ENCODE measurements at places on chromosomes 16 and 17.

GRCh38 chr17:80499961-80500665 is 23.7 kb upstream of the NPTX1 start:
- DNase-seq: no peak

- no peak for DNase-seq
Observed at GRCh38 chr16:67021321-67021720, 7.6 kb upstream of the CBFB start.

DNA sequence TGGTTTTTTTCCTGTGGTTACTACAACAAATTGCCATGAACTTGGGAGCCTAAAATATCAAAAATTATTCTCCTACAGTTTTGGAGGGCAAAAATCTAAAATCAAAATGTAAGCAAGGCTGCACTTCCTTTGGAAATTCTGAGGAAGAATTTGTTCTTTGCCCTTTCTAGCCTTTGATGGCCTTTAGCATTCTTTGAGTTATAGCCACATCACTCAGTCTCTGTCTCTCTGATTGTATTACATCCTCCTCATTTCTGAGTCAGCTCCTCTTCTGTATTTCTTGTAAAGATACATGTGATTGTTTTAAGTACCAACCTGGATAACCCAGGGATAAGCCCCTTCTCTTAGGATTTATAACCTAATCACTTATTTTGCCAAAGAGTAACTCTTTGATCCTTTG is 282.0 kb downstream of the BCAS3 start:
- no peak for DNase-seq

GRCh38 chr17:80855948-80856862 is 135.4 kb upstream of the CHMP6 start:
- peak; percentile 97 for DNase-seq

DNA sequence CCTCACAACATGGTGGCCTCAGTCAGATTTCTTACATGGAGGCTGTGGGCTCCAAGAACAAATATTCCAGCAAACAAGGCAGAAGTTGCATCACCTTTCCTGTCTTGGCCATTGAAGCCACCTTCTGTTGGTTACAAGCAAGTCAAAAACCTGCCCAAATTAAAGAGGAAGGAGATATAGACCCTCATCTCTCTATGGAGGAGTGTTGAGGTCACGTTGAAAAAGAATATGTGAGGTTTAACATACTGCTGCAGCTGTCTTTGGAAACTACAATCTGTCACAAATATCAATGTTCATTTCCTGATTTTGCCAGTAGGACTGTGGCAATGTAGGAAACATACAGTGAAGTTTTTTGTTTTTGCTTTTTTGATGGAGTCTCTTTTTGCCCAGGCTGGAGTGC is 211.4 kb downstream of the COPRS start:
- no peak for DNase-seq

DNA sequence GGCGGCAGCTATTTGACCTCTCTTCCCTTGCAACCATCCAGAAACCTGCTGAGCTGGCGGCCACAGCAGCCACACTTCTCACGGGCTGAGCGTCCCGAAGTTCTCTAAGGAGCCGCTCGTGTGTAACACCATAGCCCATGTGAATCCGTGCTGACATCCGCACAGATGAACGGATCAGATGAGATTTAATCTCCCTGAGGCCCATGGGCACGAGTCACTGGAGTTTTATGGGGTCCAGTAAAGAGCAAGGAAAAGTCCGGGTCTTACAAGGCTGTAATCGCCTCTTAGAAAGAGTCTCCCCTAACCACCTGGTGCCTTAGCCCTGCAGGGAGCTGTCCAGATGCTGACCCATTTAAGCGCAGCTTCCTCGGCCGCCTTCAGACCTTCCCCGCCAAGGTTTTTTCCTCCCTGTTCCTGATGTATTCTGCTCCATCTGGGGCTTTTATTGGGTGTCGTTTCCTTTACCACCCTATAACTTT is 5.5 kb upstream of the CACNG5 start:
- DNase-seq: peak; percentile 56

DNA sequence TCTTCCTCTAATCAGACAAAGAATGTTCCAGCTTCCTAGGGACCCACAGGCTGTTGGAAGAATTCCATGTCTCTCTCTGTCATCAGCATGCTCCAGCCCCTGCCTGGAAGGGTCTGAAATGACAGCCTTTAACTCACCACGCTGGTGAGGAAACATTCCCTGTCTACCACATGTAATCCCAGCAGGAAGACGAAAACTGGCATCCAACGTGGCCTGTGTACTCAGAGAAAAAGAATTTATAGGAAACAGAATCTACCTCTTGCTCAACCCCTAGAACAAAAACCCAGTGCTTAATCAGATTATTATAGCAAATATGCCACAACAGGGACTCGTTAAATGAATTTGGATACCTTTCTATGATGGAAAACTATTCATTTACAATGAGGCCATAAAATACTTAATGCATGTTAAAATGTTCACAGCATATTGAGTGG is 147.3 kb upstream of the FOXF1 start:
- no peak for DNase-seq

- DNase-seq: no peak
Observed at GRCh38 chr17:12348476-12348875, 317.2 kb upstream of the MYOCD start.

DNA sequence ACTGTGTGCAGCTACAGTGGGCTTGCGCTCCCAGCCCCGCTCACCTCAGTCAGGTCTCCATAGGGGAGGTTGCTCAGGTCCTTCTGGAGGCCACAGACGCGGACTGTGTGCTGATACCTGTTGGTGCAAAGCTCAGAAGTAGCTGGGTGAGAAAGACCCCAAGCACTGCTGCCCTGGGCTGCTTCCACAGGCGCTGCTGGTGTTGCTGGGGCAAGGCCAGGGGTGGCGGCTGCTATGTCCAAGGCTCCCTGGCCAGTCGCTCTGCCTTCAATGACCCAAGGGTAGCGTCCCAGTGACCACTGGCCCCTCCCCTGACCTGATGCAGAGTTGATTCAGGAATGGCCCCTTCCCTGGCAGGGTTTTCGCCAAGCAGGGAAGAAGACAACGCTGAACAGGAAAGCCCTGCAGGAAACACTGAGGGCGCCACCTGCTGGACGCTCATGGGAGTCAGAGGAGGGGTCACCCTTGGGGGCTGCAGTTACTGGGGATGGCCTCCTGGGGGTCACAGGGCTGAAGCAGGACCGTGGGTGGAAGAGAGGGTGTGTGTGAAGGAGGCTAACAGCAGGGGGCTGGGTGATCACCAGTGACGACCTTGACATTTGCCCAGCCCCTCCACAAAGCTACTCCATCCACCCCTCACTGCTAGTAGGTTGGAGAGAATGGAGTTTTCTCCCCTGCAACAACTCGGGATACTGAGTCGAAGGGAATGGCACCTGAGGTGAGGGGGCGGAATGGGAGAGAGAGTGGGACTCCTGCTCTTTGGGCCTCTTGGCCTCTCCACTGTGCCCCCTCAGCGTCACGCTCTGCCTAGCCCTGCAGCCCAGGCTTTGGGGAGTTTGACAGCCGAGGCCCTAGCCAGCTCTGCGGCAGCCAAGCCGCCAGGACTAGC is 38.3 kb downstream of the ABCC12 start:
- DNase-seq: peak; percentile 84

DNA sequence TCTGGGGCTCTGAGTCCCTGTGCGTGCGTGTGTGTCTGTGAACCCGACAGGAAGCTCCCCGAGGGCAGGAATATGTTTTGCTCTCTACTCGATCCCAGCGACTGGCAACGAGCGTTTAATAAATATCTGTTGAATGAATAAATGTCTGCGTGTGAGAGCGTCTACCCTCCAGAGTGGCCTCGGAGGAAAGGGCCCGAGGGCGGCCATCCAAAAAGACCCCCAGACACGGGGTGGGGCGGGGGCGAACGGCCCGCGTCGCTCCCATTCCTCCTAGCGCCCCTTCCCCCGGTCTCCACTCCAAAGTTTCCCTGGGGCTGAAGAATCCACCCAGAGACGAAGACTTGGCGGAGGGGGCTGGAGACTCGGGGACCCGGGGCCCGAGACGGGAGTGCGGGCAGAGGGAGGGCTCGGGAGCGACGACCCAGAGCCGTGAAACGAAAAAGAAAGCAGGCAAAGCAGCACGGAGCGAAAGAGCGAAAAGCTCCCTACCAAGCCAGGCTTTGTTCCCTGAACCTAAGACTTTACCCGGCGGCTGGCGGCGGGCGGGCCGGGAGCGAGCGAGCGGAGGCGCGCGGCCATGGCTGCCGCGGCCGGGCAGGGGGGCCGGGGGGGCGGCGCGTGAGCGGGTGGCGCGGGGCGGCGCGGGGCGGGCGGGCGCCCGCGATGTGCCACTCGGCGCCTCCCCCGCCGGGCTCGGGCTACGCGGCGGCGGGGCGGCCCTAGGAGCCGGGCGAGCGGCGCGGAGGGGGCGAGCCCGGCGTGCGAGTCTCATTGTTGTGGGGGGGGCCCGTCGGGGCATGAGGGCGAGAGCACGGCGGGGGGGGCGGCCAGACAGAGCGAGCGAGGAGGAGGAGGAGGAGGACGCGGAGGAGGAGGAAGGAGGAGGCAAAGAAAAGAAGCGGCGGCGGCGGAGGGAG is at the start of gene MLLT6:
Gene MLLT6 (plus strand): TSS at position 668 of the 917 bp plus-strand sequence. CDS start 360 bp downstream, outside the sequence.
- peak; percentile 63 for DNase-seq

- DNase-seq: no peak
Observed at GRCh38 chr16:5065813-5066212, at the start of gene C16orf89. TSS of gene C16orf89 (minus strand) at chr16:5065956. CDS start at chr16:5065908, 48 bp downstream.

DNA sequence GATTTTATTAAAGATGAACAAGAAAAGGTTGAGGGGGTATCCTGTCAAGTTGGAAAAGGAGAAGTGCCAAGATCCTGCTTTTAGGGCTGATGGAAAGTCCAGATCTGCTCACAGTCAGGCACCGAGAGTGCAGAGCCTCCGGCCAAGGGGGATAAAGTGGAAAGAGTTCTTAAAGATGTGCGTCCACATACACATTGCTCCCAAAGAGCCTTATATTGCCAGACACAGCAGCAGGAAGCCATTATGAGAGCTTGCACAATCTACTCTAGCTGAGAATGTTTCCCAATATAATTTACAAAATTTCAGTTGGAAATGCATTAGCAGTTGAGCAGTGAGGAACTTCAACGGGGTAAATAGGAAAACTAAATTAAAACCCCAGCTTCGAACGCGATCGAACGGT is 95.6 kb downstream of the SALL1 start:
- no peak for DNase-seq

GRCh38 chr17:27996202-27997043 is 46.1 kb upstream of the NLK start:
- DNase-seq: no peak

GRCh38 chr17:81221371-81221841 is 1.4 kb downstream of the CEP131 start:
- no peak for DNase-seq

DNA sequence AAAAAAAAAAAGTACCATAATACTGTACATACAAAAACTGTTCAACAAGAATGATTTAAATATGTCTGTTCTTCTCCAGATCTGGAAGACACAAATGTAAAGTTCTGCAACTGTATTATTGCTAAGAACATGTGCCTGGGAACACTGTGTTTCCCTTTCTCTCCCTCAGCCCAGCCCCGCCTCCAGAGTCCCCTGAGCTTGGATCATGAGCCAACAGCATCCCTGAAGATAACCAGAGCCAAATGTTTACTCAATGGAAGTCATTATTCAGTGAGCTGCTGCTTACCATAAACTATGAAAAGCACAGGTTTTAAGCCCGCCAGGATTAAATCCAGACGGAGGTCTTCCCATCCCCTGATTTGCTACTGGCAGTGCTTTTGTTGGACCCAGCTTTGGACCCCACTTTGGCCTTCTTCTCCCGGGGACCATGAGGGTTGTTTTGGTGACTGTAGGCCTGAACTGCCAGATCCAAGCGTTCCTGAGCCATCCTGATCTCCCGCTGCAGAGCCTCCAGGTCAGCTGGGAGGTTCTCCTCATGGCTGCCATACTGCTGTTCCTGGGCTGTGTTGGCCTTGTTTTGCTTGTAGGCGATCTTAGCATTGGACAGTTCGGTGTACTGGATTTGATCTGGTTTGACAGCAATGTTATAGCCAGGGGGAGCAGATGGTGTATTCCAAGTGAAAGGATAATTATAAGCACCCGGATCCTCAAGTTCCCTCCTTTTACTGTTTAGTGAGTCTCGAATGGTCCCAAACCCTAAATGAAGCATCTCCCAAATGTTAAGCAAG is 25.6 kb downstream of the GJC1 start:
- peak; percentile 88 for DNase-seq

DNA sequence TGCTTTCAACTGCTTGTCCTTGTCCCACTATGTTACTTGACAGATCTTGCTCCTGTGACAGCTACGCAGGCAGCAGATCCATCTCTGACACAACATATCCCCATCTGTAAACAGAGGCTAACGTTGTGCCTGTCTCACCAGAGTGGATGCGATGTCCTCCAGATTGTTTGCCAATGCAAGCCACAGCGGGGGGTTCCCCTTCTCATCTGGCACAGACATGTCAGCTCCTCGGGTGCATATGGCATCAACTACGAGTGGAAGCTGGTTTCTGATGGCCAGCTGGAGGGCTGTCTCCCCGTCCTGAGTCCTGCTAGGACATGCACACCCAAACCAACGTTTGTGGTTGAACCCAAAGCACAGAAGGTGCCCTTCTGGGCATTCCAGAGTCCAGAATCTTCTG is 39.0 kb downstream of the CYB5D2 start:
- no peak for DNase-seq

DNA sequence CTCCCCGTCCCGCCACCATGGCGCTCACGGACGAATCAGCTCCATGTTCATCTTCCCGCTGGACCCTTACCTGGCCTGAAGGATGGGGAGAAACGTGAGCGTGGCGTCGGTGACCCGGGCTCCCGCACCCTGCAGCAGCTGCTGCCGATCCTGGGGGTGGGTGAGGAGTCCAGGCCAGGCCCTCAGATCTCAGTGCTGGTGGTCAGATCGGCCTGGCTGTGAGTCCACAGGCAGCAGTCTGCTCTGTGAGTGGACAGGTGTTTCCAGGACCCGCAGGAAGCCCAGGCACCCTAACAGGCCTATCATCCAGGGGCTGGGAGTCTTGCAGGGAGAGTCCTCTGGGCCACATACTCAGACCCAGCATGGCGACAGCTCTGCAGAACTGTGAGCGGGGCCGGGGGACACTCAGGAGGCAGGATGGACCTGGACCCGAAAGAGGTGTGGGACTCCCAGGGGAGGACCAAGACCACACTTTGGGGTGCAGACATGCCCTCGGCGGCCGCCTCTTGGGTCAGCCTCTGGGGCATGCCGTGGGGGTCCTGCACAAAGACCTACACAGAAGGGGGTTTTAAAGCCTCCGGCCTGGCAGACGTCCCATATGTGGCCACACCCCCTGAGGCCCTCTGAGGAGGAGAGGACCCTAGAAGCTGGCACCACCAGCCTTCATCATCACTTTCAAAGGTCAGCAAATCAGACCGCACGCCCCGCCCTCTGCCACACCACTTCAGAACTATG is 27.2 kb upstream of the ZNF469 start:
- no peak for DNase-seq
